Activated CD4-positive, alpha-beta T cell treated with anti-CD3 and anti-CD28 coated beads for 1 hour (primary cell): ENCODE measurements at places on chromosomes 3 and 15.

GRCh38 chr3:194123726-194124125 lies 12.2 kb upstream of the HES1 start:
- no peak for DNase-seq

DNA sequence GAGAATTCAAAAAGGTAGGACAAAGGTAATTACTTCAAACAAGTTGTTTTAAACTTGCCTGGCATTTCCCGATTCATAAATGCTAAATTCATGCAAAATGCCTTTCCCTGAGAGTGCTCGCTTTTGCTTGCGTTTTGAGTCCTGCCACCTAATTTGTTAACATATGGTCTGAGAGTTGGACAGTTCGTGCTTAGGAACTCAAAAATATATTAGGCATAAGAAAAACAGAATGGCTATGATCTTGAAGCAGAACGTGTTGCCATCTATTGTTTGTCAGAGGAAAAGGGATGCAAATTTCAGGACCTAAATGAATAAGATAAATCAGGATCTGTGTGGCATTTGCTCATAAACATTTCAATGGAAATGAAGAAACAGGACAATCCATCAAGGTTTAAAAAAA lies 195.8 kb downstream of the ZMAT3 start:
- no peak for DNase-seq

DNA sequence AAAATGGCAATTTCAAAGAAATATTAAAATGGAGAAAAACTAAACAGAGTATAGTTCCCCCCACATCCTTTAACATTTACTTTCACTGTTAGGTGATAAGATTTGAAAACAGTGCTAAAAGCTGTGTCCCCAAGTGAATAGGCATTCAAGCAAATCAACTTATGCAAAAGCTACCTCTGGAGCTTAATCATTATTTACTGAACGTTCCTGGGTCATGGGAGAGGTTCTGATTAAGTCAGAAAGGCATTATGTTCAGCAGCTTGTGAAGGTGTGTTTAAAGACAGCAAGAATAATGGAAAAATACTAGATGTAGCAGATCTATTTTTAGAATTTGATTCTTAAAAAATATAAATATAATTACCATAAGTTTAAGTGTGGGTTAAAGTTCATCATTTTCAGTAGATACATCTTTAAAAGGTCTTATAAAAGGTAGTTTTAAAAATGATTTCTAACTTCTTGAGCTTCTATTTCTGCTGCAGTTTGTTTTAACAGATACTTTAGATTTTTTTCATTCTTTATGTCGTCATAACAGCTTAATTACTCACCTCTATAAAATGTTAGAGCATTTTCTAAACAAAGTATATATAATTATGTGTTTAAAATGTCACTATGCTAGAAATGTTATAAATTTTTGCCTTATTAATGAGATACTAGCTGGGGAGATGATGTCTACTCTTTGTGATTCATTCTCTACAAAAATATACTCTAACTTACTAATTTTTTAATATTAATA lies 127.9 kb downstream of the MITF start:
- no peak for DNase-seq

- no peak for DNase-seq
Observed at GRCh38 chr3:22263042-22263441, 512.0 kb upstream of the ZNF385D start.

- no peak for DNase-seq
Observed at GRCh38 chr15:95953032-95953431, 377.5 kb upstream of the NR2F2 start.

- DNase-seq = no peak
Observed at GRCh38 chr15:60928210-60928609, 300.9 kb downstream of the RORA start.

DNA sequence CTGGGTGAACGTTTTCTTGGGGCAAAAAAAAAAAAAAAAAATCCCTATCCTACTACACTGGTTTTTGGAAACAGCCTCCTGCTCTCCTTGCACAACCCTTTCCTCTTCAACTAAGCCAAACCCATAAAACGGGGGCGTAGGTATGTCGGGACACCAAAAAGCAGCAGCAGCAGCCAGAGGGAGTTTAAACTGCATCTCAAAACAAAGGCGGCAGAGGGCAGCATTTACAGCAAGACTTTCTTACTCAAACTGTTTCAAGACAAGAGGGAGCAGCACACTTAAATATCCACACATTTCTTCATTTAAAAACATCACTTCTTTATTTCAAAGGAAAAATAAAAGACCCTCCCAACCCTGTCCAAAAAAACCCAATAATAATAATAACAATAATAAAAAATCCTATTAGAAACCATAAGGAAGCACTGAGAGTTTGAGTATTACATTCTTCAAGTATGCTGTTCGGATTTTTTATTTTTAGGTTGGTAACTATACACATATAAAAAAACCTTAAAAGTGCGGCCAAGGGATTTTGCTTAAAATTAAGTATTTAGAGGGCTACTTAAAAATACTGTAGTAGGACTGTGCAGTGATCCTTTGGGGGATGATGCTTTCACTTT lies 43.9 kb upstream of the PLXND1 start:
- DNase-seq = peak; percentile 25

GRCh38 chr3:18987862-18988447 lies 160.4 kb upstream of the KCNH8 start:
- DNase-seq = no peak
